ENCODE measurements at places on chromosomes 1 and 21.

- no peak for DNase-seq
Observed at GRCh38 chr1:25011943-25012638, 82.0 kb upstream of the RUNX3 start.

- DNase-seq, result no peak
Observed at GRCh38 chr1:80367058-80367457, 1360.5 kb upstream of the ADGRL4 start.

DNA sequence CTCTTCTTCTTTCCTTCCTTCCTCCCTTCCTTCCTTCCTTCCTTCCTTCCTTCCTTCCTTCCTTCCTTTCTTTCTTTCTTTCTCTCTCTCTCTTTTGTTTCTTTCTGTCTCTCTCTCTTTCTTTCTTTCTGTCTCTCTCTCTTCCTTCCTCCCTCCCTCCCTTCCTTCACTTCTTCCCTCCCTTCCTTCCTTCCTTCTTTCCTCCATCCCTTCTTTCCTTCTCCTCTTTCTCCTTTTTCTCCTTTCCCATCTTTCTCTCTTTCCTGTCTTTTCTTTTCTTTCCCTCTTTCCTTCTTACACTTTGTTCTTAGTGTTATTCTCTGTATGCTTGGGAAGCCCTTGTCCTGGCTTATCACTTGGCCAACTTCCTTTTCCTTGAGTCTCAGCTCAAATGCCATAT lies 72.5 kb upstream of the MPC2 start:
- no peak for DNase-seq

- DNase-seq, result no peak
Observed at GRCh38 chr1:172005856-172006255, 164.6 kb downstream of the DNM3 start.

GRCh38 chr1:25541889-25542658 lies 1.3 kb upstream of the LDLRAP1 start:
- DNase-seq, result no peak

- no peak for DNase-seq
Observed at GRCh38 chr1:96358057-96358456, 363.5 kb upstream of the PTBP2 start.

DNA sequence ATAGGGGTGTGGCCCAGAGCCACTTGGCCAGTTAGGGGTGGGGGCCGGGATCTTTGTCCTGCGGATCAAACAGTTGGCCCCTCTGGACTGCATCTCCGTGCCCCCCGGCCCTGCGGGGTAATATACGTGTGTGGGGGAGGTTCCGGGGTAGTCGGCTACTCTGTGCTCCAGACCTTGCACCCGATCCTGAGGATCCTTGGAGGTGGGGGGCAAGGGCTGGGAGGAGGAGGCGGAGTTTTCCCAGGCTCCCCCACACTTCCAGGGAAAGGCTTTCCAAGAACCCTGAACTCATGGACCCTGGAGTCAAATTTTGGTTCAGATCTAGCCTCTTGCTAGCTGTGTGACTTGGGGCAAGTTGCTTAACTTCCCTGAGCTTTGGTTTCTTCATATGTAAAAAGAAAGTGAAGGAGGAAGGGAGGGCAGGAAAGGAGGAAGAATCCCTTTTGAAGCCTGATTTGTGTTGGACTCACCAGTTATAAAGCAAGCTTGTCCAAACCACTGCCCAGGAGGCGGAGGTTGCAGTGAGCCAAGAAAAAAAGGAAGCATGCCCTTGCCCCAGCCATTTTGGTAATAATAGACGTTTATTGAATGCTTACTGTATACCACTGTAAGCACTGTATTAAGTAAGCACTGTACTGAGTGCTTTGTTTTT lies 686 bp downstream of the MIIP start:
- no peak for DNase-seq

All from stimulated activated CD8-positive, alpha-beta memory T cell treated with anti-CD3 and anti-CD28 coated beads, Interleukin-7, amount 100 ng/mL, for 4 hours (primary cell).